ENCODE measurements at places on chromosomes 3 and 15. TPM values are rescaled to one million over a fixed set of nuclear protein-coding genes. Genes with fewer than 3 reads are reported as not detected.

DNA sequence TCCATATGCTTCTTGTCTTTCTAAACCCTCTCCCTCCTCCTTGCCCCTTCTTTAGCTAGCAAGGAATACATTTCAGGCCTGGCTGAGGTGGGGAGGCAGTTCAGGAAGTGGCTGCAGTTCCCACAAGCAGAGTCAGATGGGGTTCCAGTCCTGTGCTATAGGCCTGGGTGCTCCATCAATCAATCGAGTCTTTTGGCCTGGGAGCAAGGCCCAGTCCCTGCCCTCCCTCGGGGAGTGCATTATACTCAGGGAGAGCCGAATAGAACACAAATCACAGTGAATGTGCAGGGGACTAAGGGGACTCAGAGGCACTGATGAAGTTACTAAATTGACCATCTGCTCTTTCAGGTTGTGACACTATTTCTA lies 58.0 kb upstream of the HERC1 start:
- no peak for DNase-seq

DNA sequence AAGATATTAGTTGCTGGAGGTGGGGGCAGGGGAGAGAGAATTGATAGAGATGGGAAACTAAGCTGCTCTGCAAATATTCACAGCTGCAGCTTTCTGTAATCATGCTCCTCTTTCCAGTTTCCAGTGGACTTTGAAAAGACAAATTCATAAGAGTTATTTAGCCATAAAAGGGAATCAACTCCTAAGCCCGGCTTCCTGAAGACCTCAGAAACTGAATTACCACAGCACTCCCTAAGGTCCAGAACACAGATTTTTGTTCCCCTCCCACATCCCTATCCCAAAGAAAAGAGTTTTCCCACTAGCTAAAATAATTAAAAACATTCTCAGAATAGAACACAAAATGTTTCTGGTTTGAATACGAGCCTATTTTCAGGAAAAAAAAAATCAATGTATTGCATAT lies 871.8 kb upstream of the NR2F2 start:
- no peak for DNase-seq

DNA sequence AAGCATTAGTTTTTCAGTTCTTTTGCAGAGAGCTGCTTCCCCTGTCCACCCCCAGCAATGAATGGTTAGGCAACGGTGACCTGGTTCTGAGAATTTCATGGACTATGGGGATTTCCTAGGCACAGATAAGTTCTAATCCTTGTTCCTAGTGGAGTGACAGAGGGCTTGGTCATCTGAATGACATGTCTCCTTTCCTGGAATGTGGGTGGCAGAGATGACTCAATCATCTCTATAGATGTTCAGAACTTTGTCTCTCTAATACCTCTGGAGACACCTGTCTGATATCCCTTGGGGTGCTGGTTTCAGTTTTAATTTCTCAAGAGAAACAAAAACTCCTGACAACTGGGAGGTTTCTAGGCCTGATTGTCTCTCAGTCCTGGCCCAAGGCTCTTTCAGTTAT lies 10.4 kb downstream of the PLA2G4E start:
- DNase-seq = no peak

DNA sequence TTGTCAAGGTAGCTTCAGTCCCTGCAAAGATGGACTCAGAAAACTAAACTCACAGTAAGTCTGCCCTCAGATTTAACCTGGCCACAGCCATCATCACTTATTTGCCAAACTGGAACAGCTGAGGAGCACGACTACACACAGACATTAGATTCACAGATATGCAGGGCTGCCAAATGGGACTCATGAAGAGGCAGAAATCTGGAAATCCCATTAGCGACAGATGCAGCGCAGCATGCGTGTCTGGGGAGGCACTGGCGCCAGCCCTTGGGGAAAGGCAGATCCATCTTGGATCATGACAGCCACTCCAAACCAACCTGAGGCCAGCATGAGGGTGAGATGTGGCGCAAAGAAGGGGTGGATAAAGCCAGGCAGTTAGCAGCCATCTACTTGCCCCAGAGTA lies 160.7 kb upstream of the TSC22D2 start:
- no peak for DNase-seq

- no peak for DNase-seq
Observed at GRCh38 chr3:190646996-190647395, 133.1 kb downstream of the IL1RAP start.

- DNase-seq = peak; percentile 89
Observed at GRCh38 chr3:38649500-38650247, at the start of gene SCN5A. Gene SCN5A, minus strand, starts transcription at chr3:38649687. Its CDS starts 16,380 bp downstream, at chr3:38633307.

GRCh38 chr3:169929830-169930519 lies 18.6 kb downstream of the SAMD7 start:
- DNase-seq = no peak

GRCh38 chr15:36589971-36590370 lies 10.5 kb downstream of the CDIN1 start:
- no peak for DNase-seq

DNA sequence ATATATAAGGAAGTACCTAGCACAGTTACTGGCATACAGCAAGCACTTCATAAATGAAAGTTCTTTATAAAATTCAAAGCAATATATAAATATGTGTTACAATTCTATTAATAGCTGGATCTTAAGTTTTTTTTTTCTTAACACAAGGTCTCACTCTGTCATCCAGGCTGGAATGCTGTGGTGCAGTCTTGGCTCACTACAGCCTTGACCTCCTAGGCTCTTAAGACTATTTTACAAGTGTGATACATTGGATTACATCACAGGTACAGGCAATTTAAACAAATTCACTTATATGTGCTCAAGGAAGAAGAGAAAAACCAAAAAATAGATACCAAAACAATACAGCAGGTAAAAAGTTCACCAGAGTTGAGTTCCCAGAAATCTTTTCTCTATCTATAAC lies 60.6 kb downstream of the ZNF280D start:
- DNase-seq = no peak

DNA sequence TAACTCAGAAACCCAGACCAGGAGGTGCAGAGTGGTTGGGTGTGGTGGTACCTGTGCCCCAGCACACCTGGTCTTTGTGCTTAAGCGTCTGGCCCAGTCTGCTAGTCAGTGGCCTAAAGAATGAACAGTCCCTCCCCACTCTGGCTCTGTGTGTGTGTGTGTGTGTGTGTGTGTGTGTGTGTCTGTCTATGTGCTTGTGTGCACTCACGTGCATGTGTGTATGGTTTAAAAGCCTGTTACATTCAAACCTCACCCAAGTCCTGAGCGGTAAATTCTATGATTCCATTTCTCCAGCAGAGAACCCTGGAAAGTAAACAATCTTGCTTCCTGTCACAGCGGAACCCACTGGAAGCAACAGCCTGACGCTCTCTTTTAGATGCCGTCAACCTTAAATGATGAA lies 34.2 kb downstream of the EDEM1 start:
- no peak for DNase-seq

DNA sequence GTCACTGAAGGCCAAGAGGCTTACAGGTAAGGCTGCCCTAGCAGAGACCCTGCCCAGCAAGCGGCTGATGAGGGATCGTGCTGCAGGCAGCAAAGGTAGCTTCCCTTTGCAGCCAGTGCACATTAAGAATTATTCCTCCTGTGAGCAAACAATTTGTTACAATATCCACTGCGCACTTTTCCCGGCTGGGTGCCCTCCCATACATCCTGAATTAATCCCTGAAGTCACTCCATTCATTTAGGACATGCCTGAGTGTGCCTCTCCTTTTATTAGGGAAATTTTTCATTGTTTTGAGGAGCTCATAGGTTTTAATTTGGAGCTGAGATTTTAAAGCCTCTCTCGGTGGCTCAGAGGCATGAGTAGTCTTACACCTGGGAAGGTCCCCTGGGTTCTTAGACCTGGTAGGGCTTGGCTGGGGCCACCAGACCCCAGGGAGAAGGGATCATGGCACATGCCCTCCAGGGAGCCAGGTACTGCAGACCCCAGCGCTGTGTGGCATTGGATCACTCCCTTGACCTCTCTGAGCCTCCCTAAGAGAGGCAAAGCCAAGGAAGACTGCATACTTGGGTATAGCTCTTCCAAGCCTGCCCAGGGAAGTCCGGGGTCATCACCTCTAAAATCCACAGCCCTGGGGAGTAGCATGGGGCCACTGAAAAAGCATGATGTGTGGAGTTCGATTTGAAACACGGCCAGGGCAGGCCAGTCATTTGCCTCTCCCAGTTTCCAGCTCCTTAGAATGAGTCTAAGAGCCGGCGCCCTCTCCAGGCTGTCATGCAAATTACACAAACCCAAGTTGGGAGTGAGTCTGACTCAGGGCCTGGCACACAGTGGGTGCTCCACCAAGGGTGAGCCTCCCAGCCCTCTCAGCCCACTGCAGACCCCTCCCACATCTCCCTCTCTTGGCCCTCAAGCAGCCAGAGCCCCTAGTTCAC lies 151.9 kb upstream of the LINGO1 start:
- DNase-seq = no peak

DNA sequence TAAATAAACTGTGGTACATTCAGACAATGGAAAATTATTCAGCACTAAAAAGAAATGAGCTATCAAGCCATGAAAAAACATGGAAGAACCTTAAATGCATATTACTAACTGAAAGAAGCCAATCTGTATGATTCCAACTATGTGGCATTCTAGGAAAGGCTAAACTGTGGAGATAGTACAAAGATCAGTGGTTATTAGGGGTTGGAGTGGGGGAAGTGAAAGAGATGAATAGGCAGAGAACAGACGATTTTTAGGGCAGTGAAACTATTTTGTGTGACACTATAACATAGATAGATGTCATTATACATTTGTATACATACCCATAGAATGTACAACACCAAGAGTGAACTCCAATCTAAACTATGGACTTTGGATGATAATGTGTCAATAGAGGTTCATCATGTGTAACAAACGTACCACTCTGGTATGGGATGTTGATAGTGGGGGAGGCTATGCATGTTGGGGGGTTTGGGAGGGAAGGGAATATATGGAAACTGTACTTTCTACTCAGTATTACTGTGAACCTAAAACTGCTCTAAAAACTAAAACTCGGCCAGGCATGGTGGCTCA lies 29.0 kb downstream of the RAB27A start:
- DNase-seq = no peak

GRCh38 chr15:36186376-36186775 lies 393.1 kb upstream of the CDIN1 start:
- no peak for DNase-seq

GRCh38 chr15:44490622-44491021 lies 46.3 kb upstream of the EIF3J start:
- DNase-seq = no peak

DNA sequence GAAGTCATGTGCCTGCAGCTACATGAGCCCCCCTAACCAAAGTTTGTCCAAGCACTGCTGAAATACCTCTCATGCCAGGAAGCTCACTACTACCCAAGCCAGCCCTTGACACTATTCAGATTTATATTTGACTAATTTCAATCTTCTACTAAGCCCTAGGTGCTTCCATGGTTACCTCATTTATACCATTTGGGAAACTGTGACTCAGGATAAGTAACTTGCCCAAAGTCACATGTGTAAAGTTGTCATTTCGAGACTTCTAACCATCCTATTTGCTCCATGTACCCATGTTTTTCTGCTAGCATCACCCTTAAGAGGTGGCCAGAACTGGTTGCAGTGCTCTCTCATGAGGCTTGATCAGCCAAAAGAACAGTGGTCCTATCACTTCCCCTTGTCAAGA lies 20.7 kb upstream of the TIMP4 start:
- no peak for DNase-seq

DNA sequence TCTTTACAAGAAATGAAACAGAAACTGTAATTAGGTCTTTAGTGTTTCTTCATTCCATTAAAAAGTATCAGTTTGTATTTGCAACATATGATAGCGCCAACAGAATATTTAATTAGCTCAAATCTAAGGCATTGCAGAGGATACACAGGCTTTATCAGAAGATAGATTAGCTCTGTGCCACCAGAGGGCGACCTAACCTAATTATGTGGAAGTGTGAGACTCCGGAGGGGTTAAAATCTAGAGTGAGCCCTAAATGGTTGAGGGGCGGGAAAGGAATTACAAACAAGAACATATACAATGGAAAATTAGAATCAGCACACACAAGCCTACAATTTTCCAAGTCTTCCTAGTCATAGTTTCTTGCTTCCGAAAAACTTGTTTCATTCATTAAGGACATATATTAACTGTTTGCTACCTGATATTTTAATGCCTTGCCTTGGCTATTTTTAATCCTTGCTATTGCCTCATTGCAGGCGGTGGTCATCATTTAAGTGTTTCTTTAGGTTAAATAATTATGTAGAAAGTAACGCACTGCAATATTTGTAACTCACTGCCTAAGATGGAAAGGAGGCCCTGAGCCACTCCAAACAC lies 18.0 kb upstream of the RYR3 start:
- no peak for DNase-seq

- DNase-seq = no peak
Observed at GRCh38 chr3:143998266-143998665, 26.6 kb downstream of the DIPK2A start.

DNA sequence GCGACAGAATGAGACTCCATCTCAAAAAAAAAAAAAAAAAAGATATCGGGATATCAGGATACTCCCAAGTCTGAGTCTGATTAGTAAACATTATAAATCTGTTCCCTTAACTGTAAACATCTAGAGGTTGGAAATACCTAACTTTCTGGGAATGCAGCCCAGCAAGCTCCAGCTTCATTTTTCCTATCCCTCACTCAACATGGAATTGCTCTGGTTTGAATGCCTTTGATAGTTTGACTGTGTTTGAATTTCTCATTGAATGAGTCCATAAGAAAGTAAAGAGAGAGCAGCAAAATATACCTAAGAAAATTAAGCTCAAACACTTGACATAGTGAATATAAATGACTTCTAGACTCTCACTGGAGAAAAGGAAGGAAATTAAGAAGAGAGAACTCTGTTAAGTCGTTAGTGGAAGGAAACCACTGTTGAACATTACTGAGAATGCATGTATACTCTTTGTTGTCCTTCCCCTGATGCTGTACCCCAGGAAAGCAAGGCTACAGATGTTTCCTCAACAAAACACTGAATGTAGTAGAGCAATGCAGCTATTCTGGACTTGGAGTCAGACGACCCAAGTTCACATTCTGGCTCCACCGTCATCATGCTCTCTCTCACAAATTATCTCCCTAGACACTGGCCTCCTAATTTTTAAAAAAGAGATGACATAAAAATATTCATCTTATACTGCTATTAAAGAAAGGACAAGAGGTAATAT lies 62.4 kb downstream of the CD200 start:
- DNase-seq = no peak

DNA sequence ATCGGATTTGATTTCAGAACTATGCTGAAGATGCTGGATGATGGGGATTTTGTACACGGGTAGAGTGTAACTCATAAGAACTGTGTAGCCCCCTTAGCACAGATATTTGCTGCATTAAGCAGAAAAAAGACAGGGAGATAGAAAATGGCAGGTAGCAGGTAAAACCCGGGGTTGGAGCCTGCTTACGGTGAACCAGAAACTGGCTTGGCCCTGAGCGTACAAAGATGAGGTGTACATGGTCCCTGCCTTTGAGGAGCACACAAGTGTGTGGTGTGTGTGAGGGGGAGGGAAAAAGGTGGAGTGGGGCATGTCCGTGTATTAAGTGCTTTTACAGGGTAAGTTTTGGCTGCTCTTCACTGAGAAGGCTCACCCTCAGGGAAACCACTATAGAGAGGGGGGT lies 3.5 kb downstream of the LPP start:
- DNase-seq = no peak

GRCh38 chr15:47932261-47932660 lies 188.5 kb upstream of the SLC24A5 start:
- no peak for DNase-seq

The BCHE gene
- total RNA-seq = 4.1 TPM

The TNFSF10 gene
- total RNA-seq = 23.0 TPM

The AMIGO3 gene
- total RNA-seq = not detected

The NEK10 gene
- 0.87 TPM for total RNA-seq

The SOX14 gene
- not detected for total RNA-seq

The KLHL24 gene
- total RNA-seq = 28.9 TPM

The ADPRH gene
- total RNA-seq = 16.1 TPM

The UROC1 gene
- not detected for total RNA-seq

The MESP1 gene
- total RNA-seq = 16.0 TPM

The VEPH1 gene
- 2.8 TPM for total RNA-seq

The LMAN1L gene
- total RNA-seq = not detected

All from mesenteric fat pad (tissue), 1 donor.